NCI-H1105 (cell line): ENCODE measurements at places on chromosomes 7 and 10.
A peak's percentile ranks its signal among the peaks of the same experiment; 100 is the strongest.

- DNase-seq, result peak; percentile 42
These were observed at the start of gene CSGALNACT2 for GRCh38 chr10:43138021-43138756. TSS of gene CSGALNACT2 (plus strand) at chr10:43138445. CDS start at chr10:43155150, 16,705 bp downstream.

DNA sequence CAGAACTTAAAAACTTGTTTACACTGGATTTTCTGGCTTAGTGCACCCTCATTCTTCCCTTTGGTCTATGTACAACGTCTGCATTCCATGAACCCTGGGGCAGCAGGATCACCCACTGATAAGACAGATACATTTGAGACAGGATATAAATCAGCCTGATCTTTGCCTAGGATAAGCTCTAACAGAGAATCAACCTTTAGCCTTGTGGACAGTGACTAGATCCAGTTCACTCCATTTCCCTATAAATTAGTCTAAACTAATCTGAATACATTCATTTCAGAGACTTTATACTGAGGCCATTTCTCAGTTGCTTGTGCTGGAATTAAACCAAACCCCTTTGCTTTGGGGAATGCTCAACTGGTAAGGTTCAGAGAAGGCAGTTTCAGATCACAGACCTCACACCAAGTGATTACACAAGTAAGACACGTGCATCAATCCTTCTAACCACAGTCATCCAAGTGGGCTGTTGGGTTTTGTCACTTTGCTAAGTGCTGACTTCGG, 639.8 kb upstream of the FZD8 start:
- DNase-seq, result no peak

- DNase-seq, result no peak
These were observed 282.5 kb upstream of the FOXK1 start for GRCh38 chr7:4399596-4399995.

DNA sequence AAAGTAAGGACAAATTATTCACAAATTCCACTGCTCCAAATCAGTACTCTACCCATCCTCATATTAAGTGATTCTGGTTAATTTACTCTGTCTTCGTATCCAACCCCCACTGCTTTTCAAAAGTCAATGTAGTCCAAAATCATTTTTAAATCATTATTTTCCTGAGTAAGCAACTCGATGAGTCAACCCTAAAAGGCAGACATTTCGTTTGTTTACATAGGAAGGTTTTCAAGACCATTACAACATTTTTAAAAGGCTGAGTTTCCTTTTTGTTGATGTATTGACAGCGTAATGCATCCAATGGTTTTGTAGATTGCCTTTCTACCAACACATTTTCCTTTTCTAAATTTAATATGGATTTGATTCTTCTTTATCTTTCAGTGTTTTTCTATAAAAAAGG, 523.0 kb upstream of the ANKRD30A start:
- DNase-seq, result no peak

DNA sequence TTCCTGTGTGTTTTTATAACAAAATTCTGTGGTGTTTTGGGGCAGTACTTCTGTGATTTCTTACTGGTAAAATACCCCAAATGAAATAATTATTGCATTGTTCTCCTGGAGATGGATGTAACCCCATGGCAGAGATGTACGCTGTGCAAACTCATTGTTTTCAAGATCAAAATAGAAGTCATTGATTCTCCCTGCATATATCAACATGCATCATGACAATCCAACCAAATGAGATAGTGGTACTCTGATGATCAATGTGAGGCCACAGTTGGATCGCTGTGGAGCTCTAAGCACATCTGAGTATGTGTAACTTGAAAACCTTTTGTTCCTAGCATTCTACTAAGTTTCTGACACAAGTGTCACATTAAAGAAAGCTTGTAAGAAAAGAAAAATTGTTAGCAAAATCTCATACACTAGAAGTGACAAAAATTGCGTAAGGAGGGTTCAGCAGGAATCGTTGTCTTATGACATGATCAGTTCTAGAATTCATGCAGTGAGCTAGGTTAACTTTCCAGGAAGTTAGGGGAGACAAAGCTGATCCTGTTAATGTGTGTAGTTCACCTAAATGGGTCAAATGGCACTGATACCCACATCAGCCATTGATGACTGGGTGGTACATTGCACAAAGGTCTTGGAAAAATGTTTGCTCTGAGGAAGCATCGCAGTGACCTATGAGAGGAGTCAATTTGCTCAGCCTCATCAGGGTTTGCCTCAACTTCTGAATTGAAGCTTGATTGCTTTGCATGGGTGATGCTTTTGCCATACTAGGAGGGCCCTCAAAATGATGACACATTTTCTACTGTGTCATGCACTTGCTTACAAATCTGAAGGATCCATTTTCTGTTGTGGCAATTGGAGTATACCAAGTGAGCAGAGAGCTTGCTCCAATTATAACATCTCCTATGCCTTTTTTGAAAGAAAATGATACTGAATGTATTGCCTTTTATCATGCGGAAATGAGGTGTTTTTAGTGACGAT, 145.1 kb downstream of the PLXDC2 start:
- no peak for DNase-seq

- no peak for DNase-seq
These were observed 388.4 kb upstream of the FZD8 start for GRCh38 chr10:36030516-36030915.

- DNase-seq, result no peak
These were observed 51.8 kb downstream of the GALNT11 start for GRCh38 chr7:152076940-152077933.

DNA sequence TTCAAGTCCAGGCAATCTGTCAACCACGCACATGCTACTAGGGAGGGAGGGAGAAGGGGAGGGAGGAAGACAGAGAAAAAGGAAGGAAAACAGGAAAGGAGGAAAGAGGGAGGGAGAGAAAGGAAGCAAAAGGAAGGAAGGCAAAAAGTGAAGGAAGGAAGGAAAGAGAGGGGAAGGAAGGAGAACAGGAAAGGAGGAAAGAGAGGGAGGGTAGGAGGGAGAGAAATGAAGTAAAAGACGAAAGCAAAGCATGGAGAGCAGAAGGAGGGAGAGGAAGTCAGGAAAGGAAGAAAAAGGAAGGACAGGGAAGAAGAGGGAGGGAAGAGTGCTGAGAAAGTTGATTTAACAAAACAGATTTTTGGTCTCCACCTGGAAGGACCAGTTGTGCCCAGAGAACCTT, 25.6 kb downstream of the KLF6 start:
- DNase-seq, result no peak

DNA sequence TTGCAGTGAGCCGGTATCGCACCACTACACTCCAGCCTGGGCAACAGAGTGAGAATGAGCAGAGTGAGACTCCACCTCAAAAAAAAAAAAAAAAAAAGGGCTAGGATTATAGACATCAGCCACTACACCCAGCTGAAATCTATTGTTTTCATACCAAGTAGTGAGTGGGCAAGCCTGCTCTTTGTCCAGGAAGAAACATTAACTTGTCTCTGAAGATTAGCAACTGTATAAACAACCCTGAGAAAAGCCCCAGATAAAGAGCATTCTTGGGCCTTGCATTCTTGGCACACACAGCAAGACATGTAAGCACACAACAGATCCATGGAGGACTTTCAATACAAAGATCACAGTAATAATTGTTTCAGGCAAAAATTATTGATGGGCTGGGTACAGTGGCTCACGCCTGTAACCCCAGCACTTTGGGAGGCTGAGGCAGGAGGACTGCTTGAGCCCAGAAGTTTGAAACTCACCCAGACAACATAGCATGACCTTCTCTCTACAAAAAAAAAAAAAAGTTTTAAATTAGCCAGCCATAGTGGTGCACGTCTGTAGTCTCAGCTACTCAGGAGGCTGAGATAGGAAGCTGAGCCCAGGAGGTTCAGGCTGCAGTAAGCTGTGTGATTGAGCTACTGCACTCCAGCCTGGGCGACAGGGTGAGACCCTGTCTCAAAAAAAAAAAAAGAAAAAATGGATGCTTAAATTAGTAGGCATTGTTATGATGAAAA, 4.4 kb downstream of the PSPH start:
- no peak for DNase-seq

DNA sequence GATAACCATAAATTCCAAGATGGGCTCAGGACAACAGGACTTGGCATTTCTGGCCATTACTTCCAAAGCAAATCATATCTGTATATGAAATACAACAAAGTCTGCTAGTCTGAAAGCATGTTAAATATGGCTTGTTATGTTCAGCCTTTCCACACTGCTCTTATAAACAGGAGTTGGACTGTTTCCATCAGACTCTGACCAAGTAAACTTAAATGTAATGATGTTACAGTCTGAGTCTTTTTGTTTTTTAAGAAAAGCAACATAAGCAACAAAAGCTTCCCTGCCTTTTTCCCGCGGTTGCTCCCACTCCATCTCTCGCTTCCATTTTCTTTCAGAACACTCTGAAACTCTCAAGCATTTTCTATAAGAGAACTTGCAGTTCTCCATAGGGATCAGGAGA, 8.1 kb upstream of the CDCA7L start:
- no peak for DNase-seq

DNA sequence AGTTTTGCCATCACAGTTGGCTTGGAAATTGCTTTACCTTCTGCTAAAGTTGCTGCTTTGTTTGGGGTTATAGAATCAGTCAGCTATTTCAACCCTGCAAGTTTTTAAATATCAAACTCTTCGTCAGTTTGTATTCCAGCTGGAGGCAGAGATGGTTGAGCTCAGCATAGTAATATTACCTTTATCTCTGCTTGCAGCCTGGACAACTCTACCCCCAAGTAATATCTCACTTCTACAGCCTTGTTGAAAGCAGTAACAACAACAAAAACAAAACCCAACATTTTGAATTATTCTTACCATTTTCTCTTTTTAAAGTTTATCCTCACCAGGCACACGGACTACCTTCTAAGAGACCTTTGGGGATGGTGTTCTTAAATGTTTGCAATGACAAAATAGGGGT, 239.1 kb upstream of the PHF14 start:
- DNase-seq, result no peak

- DNase-seq, result no peak
These were observed 83.2 kb downstream of the SCRN1 start for GRCh38 chr7:29906200-29907022.

DNA sequence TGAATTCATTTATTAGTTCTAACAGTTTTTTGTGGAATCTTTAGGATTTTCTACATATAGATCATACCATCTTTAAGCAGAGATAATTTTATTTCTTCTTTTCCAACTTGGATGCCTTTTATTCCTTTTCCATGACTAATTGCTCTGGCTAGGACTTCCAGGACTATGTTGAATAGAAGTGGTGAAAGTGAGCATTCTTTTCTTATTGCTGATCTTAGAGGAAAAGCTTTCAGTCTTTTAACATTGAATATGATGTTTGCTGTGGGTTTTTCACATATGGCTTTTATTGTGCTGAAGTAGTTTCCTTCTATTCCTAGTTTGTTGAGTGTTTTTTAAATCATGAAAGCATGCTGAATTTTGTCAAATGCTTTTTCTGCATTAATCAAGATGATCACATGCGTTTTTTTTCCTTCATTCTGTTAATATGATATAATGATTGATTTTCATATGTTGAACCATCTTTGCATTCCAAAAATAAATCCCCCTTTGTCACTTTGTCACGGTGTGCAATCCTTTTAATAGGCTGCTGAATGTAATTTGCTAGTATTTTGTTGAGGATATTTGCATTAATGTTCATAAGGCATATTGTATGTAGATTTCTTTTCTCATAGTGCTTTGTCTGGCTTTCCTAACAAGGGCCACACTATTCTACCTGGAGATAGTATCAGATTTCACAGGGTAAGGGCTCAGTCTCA, 92.9 kb downstream of the ZNF467 start:
- DNase-seq, result no peak

GRCh38 chr10:17257466-17258321, 29.7 kb downstream of the VIM start:
- peak; percentile 29 for DNase-seq

DNA sequence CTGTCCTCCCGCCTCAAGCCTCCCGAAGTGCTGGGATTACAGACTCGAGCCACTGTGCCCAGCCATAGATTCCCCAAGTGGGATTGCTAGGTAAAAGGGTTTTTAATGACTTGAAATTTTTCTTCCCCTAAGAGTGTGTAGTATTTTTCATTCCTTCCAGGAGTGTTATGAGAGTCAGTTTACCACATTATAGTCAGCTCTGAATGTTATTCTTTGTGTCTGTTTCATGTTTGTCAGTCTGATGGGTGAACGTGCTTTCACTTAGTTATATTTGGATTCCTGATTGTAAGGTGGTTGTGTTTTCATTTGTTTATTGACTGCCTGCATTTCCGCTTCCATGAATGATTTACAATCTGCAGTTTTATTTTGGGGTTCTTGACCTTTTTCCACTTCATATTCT, 6.3 kb downstream of the ZNF212 start:
- DNase-seq, result no peak

- peak; percentile 42 for DNase-seq
These were observed 492 bp downstream of the COG5 start for GRCh38 chr7:107563081-107563774.

DNA sequence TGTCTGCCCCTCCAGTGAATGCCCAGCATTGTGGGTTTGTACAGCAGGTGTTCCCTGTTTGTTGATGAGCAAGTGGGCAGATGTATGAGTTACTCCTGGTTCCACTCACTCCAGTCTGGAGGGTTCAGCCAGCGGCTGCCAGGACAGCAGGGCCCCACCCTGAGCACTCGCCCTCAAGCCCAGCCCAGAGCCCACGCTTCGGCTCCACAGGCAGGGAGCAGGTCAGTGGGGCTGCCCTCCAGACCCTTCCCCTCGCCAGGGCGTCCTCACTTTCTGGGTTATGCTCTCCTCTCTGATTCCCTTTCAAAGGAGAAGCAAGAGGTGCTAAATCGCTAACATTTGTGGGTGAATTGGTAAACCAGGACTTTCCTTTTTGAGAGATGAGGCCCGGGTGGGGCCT, 4.8 kb upstream of the VIPR2 start:
- no peak for DNase-seq

DNA sequence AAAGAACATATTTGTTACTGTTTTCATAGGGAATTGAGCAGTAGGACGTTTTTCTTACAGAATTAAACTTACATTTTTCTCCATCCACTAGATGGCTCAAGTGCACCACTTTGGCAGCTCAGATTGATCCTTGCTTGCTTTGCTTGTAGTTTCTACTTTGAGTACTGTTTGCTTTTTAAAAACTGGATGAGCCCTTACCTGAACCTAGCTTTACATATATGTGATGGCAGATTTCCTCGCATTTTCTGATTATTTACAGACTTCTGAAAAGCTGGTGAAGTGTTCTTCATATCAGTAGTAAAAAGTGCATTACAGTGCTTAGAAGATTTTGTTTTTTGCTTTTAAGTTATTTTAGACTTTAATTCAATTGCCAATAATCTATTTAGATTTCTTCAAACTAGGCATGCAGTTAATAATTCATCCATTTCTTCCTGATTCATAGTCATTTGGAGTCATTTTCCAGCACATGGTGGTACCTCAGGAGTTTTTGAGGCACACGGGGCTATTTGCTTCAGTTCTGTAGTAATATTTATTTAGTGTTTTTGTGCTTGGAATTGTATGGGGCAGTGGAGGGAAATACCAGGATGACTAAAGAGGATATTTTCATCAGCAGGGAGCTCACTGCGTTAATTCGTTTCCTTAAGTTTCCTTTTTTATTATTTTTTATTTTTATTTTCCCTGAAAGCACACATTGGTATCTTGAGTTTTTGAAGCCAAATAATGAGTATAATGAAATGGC, 57.3 kb downstream of the MAPK8 start:
- peak; percentile 7 for DNase-seq

DNA sequence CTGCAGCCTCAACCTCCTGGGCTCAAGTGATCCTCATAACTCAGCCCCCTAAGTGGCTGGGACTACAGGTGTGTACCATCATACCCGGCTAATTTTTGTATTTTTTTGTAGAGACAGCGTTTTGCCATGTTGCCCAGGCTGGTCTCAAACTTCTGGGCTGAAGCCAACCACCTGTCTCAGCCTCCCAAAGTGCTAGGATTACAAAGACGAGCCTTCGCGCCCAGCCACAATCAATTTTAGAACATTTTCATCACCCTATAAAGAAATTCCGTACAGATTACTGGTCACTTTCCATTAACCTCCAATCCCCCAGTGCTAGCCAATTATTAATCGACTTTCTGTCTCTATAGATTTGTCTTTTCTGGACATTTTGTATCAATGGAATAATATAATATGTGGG, 32.3 kb upstream of the PALS2 start:
- DNase-seq, result no peak
